T-helper 1 cell (primary cell): ENCODE measurements at places on chromosomes 4 and X.

GRCh38 chr4:102881343-102881742 lies 12.6 kb downstream of the CISD2 start:
- no peak for DNase-seq

DNA sequence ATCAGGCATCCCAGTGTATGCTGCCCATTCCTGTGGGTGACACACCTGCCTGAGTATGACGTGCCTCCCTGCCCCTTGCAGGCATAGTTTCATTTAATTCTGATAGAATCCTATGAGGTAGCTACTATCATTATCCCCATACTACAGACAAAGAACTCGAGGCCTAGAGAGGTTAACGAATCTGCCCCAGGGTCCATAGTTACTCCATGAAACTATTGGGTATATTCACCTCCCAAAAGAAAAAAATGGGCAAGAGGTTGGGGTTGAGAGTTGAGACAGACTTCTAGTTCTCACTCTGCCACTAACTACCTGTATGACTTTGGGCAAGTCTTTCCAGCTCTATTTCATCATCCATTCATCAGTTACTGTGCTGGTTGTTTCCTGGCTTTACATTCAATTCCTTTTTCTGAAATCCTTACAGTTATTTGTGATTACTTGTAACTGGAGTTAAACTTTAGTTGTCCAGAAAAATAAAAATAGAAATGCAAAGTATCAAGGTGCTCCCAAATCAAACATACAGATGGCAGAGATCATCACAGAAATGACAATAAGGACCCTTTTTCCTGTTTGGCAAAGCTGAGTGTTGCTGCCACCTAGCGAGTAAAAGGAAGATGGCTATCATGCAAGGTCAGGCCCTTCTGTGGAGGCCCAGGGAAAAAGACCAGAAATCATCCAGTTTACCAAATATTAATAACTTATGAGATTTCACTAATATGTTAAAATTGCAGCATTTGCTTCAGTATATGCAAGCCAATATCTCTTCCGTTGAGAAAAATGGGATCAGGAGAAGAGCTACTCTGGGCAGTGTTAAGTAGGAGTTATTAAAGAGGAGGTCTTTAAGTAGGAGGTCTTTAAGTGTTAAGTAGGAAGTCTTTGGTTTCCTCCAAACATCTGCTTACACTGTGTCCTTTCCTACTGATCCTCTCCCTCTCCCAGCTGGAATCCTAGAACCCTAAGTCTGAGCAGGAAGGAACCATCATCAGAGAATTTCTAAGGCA lies 17.1 kb upstream of the MAP7D3 start:
- DNase-seq = peak; percentile 63

GRCh38 chrX:49799828-49800227 lies 29.3 kb upstream of the PAGE4 start:
- DNase-seq = no peak

GRCh38 chrX:153929576-153929975 lies 3.5 kb upstream of the ARHGAP4 start:
- DNase-seq = no peak

DNA sequence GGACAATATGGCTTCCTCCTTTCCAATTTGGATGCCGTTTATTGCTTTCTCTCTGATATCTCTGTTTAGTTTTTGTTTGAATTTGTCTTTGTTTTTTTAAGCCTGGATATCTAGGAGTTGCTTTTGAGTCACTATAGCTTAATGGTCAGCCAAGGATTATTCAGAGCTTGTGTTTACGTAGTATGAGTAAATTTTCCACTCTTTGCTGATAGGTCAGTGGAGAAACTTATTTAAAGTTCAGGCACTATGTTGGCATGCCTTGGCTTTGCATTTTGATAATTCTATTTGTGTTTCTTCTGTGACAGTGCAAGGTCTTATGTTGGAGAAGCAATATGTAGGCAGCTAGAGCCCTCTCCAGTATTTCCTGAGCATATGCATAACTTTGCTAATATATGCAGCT lies 315.2 kb downstream of the GRID2 start:
- no peak for DNase-seq

- DNase-seq = no peak
These were observed 936.6 kb upstream of the EPHA5 start for GRCh38 chr4:66606908-66607307.

DNA sequence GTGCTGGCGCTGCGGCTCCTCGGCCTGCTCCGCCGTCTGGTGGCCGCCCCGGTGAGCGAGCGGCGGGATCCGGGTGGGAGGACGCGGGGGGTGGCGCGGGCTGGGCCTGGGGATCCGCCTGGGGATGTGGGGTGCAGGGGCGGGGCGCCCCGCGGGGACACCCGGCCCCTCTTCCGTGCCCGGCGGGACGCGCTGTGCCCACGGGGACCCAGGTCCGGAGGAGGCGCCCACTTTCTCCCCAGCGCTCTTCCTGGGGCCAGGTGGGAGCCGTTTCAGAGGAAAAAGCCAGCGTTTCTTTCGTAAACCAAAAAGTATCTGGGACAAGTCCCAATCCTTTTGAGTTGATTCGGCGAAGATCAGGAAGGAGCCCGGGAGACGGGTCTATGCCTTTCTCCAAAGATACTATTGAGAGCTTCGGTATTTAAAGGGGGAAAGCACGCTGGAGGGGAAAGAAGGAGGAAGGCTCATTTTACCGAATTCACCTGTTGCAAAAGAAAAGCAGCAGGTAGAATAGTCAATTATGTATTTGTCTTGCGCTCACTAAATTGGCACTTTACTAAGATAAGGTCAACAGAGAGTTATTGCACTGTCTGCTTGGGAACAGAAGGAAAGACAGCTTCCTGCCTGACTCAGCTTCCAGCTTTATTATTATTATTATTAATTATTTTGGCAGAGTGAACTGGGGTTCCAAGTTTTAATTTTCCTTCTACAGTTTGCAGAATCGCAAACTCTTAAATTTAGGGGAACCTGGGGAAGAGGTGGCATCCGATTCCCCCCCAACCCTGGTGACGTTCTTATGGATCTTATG lies 81.5 kb upstream of the CD99 start:
- DNase-seq = no peak

- no peak for DNase-seq
These were observed 17.7 kb upstream of the SLC39A8 start for GRCh38 chr4:102362922-102363432.

GRCh38 chrX:39654952-39655351 lies 442.8 kb downstream of the BCOR start:
- DNase-seq = no peak

DNA sequence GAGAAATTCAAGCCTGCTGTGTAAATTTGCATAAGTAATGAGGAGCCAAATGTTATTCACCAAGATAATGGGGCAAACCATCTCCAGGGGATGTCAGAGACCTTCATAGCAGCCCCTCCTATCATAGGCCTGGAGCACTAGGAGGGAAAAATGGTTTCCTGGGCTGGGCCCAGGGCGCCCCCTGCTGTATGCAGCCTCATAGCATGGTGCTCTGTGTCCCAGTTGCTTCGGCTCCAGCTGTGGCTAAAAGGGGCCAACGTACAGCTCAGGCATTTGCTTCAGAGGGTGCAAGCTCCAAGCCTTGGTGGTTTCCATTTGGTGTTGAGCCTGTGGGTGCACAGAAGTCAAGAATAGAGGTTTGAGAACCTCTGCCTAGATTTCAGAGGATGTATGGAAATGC lies 859.3 kb downstream of the RPA4 start:
- DNase-seq = no peak

- DNase-seq = no peak
These were observed 117.3 kb downstream of the FAT4 start for GRCh38 chr4:125432078-125432477.

DNA sequence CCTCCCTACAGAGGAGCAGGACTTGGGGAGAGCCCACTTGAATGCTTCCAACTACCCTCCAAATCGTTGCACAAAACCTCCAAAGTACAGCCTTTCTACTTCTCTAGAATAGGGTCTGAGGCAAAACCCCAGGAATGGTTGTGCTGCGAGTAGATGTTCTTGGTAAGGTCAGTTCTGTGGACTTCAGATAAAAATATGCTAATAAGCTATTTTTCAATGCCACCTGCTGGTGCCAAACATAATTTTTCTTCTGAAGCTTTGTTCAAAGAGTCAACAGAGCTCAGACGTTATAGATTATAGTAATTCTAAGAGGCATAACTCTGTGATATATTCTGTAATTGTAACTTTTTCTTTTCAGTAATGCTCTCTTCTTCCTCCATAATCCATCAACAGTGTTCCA lies 425.7 kb downstream of the GPAT3 start:
- DNase-seq = no peak

- no peak for DNase-seq
These were observed 40.1 kb downstream of the FAM241A start for GRCh38 chr4:112185334-112185733.

DNA sequence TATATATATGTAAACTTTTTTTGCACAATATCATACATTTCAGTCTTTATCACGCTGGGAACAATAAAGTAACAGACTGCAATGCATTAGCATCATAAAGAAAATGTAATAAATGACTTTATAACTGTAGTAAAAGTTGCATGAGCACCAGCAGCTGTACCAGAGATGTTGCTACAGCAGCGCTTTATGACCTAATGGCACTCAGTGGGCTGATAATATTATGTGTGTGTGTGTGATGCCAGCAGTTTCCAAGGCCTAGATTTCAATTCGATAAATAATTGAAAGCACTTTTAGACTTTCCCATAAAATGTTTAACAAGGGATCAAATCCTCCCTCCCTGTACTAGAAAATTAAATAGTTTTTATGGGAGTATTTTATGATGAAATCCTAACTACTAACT lies 367.6 kb upstream of the AGA start:
- DNase-seq = no peak

DNA sequence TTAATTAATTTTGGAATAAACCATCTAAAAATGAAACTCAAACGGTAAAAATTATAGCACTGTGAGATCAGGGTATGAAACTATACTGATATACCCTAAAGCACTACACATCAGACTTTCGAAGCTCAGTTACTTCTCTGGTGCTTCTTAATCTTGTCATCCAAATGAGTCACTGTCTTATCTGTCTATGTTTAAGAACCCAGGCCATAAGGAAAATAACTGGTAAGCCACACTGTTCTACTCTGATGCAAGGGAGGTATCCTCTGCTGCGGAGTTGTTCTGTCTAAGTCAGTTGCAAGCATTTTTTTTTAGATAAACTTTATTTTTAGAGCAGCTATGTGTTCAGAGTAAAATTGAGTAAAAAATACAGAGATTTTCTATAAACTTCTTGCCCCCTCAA lies 830.8 kb upstream of the POU3F4 start:
- DNase-seq = no peak

DNA sequence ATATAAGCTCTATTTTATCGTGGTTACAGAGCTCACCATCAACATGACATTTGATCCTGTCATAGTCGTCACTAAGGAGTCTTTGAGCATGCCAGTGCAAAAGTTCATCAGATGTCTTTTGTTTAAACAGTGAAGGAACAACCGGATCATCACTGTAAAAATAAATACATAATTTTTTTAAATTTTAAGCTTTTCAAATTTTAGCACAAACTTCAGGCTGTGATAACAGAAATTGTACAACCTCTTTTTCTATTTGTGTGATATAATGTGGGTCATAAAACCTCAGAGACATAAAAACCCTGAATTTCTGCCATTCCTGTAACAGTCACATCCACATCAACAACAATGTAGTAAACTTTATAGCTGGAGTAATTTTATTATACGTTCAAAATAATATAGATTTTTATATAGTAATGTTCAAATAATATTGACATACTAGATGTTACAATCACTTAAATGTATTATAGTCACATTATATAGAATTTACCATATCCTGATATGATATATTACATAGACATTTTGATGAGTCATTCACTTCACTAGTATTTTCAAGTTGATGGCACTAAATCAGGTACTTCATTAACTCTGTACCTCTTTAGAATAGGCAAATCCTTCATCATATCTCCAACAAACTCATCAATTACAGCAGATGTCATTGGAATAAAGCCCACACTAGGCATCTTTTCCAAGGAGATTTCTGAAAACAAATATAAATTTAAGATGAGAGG lies 47.7 kb downstream of the DDX60L start:
- no peak for DNase-seq

GRCh38 chr4:83771113-83771705 lies 235.3 kb downstream of the GPAT3 start:
- DNase-seq = no peak

DNA sequence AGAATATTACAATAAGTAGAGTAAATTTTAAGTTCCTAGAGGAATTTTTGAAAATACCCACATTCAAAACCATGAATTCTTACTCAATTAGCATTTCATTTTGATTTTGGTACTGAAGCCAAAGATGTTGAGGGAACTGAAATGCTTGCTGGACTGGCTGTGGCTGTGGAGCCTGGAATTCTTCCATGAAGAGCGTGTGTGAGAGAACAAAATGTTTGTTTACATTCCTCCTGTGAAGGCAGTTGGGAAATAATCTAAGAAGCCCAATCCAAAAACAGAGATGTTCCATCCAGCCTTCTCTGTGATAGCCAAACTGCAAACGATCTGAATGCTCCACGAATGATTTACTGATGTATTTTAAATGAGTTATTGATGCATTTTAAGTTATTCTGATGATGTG lies 3.8 kb upstream of the ADH1B start:
- DNase-seq = no peak

GRCh38 chrX:110987292-110987691 lies 108.7 kb upstream of the PAK3 start:
- DNase-seq = no peak
